Natural killer cell (primary cell): ENCODE measurements at places on chromosomes 11 and 22. TPM values are rescaled to one million over a fixed set of nuclear protein-coding genes. Genes with fewer than 3 reads are reported as not detected.

DNA sequence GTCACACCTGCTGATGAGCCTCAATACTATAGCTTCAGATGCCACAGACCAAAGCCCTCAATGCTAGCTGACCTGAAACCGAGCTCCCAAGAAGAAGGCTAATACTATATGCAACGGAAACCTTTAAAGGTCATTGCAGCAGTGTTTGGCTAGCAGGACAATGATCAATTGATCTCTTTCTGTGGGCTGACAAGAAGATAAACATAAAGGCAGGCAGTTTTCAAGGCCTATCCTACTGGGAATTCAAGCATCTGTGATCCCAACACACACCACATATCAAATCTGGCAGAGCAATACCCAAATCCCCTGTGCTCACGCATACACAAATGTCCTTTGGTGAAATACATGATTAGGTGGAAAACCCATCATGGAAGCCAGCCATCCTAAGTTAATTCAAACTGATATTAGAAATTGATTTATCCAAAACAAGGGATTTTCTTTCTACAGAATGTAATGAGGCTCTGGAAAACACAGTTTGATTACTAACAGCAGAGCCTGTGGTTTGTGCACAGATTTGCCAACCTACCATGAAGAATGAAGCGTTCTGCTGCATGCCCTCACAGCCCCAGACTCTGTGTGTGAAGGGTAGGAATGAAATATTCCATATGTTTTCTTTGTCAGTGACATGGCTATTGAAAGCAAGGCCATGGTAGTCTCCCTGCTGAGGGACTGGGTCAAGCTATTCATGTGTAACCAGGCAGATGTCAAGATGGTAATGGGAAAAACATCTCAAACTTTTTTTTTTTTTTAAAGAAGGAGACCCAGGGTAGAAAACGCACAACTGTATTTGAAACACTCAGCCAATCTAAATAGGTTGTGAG, 12.2 kb downstream of the LGR4 start:
- H3K36me3 ChIP-seq, result no peaks in the 10 kb centered on the region
- no peak overlapping the region for H3K27ac ChIP-seq
- no peaks in the 10 kb centered on the region for H3K27me3 ChIP-seq
- DNase-seq, result no peak
- no peaks in the 10 kb centered on the region for H3K4me1 ChIP-seq

GRCh38 chr22:50262460-50262911, 1.0 kb upstream of the MAPK12 start:
- peaks cover 13% of the 10 kb centered on the region for H3K27me3 ChIP-seq
- H3K4me3 ChIP-seq, result no peak overlapping the region
- DNase-seq, result no peak
- H3K36me3 ChIP-seq, result no peaks in the 10 kb centered on the region
- peaks cover 13% of the 10 kb centered on the region for H3K4me1 ChIP-seq

DNA sequence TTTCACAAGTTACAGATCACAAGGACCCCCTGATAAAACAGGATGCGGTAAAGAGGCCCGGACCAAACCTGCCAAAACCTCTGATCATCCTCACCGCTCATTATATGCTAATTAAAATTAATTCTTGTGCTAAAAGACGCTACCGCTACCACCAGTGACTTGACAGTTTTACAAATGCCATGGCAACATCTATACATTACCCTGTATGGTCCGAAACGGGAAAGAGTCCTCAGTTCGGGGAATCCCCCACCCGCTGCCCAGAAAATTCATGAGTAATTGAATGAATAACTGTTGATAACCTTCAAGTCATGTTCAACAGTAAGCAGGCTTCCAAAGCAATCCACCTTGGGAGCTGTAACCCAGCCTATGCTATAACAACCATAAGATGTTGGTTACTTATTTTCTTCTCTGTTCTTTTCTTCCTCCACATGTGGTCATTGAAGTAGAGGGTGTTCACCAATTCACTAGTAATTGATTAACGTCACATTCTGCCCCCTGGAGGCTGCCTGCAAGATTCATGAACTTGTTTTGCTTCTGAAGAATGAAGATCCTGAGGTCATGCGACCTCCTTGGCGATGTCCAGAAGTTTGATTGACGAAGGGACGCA, 20.6 kb downstream of the APOBEC3H start:
- peak overlapping the region; percentile 95 for H3K27ac ChIP-seq
- H3K4me3 ChIP-seq, result peak overlapping the region; percentile 2
- peak; percentile 87 for DNase-seq
- no peaks in the 10 kb centered on the region for H3K36me3 ChIP-seq

Gene KCNE3
- 1.3 TPM for total RNA-seq

Gene C22orf15
- total RNA-seq, result not detected

Gene C11orf86
- not detected for total RNA-seq

DNA sequence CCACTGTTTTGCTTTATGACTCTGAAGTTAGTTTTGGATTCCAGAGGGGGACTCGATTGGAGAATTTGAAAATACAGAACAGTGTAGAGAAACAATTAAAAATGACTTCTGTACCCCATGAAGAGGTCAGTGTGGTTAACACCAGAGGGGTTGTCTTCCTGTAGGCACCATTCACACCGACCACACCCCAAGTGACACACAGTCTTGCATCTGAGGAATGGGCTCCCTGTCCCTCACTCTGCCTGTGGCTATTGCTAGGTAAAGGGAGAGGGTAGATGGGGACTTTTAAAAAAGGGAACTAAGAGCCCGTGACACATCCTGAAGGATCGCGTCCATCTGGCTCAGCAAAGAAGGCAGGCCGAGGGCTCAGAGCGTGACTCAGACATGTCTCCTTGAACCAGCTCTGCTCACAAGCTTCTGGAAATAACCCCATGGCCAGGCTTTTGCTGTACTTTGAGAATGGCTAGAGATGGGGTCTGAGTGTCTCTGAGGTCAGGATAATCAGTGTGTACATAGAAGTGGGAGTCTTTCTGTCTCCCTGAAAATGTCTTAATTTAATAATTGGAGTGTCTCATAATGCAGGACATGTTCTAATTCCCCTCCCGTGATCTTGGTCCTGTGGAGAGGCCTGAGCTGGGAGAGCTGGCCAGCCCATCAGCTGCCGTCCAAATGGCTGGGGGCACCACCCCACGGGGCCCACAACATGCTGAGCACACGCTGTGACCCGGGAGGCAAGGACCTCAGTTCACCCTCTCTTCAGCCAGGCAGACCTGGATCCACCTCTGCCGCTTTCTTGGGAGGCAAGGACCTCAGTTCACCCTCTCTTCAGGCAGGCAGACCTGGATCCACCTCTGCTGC, 39.3 kb downstream of the SGSM1 start:
- peak overlapping the region; percentile 66 for H3K27ac ChIP-seq
- H3K27me3 ChIP-seq, result no peaks in the 10 kb centered on the region
- no peak overlapping the region for H3K4me3 ChIP-seq

- H3K36me3 ChIP-seq, result no peaks in the 10 kb centered on the region
- no peak overlapping the region for H3K27ac ChIP-seq
- no peak for DNase-seq
- no peaks in the 10 kb centered on the region for H3K27me3 ChIP-seq
- no peak overlapping the region for H3K4me3 ChIP-seq
Measured at GRCh38 chr22:35114131-35114980, 48.4 kb downstream of the ISX start.

Gene HORMAD2
- total RNA-seq, result not detected
